Motor neuron (in vitro differentiated cells): ENCODE measurements at places on chromosomes 5 and 9. TPM values are rescaled to one million over a fixed set of nuclear protein-coding genes. Genes with fewer than 3 reads are reported as not detected.

- ATAC-seq = no peak
Measured at GRCh38 chr5:36796155-36796554, 80.4 kb upstream of the NIPBL start.

- peak; percentile 99 for ATAC-seq
Measured at GRCh38 chr5:83076742-83077661, at the start of the genes TMEM167A and XRCC4. Gene TMEM167A (minus strand): TSS chr5:83077394. CDS start chr5:83077323, 71 bp downstream. Gene XRCC4 (plus strand): TSS chr5:83077547. CDS start chr5:83104920, 27,373 bp downstream.

ZNF879 gene
- total RNA-seq = 6.1 and 6.8 TPM in 2 replicates

CD14 gene
- 1.7 and 2.1 TPM in 2 replicates for total RNA-seq

PPP3R2 gene
- total RNA-seq = 0.39 TPM in 1 of 2 replicates, not detected in the other

MARVELD2 gene
- total RNA-seq = 0.22 and 0.29 TPM in 2 replicates

LVRN gene
- 0.25 and 0.81 TPM in 2 replicates for total RNA-seq

GRCh38 chr9:85200726-85201404, 531.3 kb downstream of the NTRK2 start:
- no peak for ATAC-seq

GRCh38 chr5:112006721-112007120, 249.7 kb upstream of the NREP start:
- no peak for ATAC-seq

GADD45G gene
- total RNA-seq = 68.1 and 77.2 TPM in 2 replicates
